ENCODE measurements at places on chromosomes 4 and X.

GRCh38 chr4:56909086-56909894 is 1.6 kb downstream of the REST start:
- no peak for DNase-seq

GRCh38 chr4:78809295-78809694 is 33.1 kb downstream of the BMP2K start:
- DNase-seq, result no peak

- DNase-seq, result peak; percentile 91
Observed at GRCh38 chr4:76546759-76547742, 112.0 kb downstream of the SHROOM3 start.

DNA sequence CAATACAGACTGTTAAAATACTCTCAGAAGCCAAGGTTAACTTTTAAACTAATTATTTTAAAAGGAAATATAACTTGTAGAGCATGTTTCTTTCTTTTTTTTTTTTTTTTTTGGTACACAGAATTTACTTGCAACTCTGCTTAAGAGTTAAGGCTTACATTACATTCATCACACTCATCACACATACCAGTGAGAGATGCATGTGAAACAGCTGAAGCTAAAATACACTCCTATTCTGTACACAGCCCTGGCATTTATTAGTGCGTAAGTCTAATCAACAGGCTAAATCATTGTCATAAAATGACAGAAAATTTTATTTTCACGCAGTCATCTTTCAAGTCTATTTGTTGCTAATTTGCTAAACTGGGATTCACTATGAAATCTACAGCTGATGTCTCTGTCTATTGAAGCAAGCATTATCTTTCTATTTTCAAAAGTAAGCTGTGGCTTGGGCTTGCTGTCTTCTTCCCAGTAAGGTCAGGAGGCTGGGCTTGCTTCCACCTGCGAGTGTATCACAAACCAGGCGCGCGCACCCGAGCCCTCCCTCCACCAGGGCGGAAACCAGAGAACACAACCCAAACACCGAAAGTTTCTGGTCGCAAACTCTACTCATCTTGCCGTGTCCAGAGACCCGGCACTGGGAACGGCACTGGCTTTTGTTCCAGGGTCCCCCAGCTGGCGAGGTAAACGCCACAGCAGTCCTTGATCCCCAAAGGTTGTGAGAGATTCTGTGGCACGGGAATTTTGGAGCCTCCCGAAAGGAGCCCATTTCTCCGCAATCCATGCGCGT is 3.9 kb downstream of the MAML3 start:
- DNase-seq, result no peak

DNA sequence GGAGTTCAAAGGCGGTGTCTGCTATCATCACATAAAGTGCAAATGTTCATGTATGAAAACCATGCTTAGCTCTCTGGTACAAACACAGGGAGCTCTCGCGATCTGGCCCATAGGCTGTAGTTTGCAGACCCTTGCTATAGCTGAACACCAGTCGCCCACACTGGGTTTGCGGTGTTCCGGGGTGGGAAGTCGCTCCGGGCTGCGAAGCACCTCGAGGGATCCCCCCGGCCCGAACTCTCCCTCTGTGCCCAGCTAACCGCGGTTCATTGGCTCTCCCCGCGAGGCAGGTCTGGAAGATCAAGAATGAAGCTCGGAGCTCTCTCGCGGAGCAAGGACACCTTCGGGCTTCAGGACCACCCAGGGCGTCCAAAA is 341 bp upstream of the PRPS2 start:
- DNase-seq, result no peak

DNA sequence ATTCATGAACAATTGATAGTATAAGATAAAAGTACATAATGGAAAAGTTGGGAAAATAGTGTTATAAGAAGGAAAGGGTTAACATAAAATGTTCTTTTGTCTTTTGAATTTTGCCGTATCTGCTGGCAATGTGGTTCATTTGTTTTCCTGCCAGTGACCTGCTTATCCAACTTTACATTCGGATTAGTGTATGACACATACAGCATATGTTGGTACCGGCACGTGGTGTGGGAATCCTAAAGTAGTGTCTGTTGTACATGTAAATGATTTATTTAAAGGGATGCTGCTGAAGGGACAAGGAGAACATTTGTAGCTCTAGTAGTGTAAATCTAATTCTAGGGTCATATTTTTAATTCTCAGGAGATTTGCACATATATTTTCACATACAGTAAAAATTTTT is 11.5 kb downstream of the RAB9A start:
- no peak for DNase-seq

DNA sequence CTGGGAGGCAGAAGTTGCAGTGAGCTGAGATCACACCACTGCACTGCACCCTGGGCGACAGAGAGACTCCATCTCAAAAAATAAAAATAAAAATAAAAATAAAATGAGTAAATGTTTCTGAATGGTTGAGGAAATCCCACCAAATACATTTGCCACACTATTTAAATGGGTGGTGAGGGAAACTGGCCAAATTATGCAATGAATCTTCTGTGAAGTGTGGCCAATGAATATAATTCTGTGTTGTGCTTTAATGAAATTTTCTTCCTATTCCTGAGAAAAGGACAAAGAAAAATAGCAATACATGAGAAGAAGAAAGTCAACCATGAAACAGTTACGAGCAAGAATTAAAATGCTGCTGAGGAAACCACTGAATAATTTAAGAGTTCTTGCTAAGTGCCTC is 69.9 kb downstream of the CAMK2D start:
- DNase-seq, result no peak

- DNase-seq, result no peak
Observed at GRCh38 chr4:1711055-1711570, 1.0 kb downstream of the SLBP start.

DNA sequence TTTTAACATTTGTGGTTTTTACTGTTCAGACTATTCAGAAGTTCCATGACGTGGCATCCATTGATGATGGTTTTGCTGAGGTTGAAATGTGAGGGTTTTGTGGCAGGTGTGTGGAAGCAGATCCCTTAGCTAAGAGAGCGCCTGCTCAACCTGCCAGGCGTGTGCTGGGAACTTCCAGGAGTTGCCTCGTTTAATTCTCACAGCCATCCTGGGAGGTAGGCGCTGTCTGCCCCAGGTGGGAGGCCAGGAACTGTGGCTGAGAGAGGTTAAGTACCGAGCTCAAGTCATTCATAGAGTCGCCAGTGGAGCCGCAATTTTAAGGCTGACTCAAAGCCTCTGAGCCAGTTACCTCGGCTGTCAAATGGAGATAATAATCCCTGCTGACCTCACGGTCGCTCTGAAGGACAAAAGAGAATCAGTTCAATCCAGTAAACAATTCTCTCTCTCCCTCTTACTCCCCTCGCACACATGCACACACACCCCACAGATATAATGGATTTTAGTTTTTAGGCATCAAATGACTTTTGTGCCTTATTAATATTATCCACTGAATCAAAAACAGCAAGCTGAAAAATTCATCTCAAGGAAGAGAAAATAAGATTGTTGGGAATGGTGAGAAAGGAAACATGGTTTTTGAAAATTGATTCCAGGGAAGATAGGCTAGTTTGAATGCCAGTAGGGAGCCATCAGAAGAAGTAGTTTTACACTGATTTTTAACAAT is 171.3 kb downstream of the PTTG2 start:
- no peak for DNase-seq

- no peak for DNase-seq
Observed at GRCh38 chr4:3871181-3871852, 105.1 kb downstream of the ADRA2C start.

DNA sequence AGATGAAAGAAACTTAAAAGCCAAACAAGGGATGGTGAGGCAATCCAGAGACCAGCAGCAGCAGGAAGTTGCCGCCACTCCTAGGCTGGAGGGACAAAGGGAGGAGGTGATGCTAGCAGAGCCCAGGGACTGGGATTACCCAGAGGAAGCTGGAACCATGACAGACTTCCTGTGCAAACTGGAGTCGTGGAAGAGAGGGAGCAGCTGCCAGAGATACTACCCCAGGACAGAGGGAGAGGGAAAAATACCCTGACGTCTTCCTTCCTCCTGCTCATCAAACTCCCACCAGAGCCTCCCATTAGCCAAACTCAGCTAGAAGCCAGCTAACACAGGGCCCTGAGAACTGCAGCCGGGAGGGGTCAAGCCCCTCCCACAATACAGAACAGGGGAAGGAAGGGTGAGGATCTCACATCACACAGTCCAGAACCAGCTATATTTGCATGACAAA is 101.2 kb upstream of the KLF3 start:
- no peak for DNase-seq

GRCh38 chr4:140450352-140450751 is 22.9 kb upstream of the CLGN start:
- no peak for DNase-seq

DNA sequence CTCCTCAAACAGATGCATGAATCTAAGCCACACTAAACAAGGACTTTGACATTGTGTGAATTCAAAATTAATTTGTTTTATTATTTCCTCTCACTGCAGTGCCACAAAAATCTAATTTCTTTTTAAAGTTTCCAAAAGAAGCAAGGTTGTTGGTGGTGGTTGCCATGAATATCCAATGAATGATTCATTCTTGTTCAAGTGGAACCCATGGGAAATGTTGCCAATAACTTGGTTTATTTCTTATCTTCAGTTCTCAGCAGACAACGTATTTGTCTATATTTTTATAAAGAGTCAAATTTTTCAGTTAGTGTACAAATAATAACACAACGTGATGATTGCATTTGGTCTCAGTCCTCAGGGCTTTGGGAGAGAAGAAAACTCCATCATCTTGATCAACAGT is 309.4 kb upstream of the NOCT start:
- DNase-seq, result no peak

- DNase-seq, result no peak
Observed at GRCh38 chr4:73964862-73965611, 16.8 kb downstream of the PF4 start.

- no peak for DNase-seq
Observed at GRCh38 chrX:31670245-31670644, 598.4 kb upstream of the FTHL17 start.

DNA sequence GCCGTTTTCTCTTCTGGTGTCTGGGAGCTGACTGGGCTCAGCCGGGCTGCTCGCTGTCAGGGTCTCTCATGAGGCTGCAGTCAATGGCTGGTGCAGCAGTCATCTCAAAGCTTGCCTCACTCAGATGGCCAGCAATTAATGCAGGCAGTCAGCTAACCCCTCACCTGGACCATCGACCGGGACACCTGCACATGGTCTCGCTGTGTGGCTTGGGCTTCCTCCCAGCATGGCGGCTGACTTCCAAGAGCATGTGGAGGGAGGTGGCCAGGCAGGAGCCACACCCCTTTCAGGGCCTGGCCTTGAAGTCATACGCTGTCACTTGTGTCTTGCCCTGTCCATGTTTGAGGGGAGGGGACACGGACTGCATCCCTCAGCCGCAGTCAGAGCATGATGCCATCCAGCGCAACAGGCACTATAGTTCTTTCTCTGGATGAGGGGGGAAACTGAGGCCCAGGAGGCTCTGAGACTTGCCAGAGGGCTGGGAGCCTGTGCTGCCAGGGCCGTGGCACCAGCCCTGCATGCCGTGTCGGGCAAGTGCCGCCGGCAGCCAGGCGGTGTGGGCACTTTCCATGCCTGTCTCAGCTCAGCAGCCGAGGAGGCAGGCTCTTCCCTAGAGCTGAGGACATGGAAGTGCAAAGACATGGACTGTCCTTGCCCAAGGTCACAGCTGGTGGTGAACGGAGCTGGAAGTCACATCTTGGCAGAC is 201.8 kb downstream of the AFAP1 start:
- no peak for DNase-seq

- DNase-seq, result no peak
Observed at GRCh38 chrX:38848671-38849455, 47.6 kb downstream of the MID1IP1 start.

DNA sequence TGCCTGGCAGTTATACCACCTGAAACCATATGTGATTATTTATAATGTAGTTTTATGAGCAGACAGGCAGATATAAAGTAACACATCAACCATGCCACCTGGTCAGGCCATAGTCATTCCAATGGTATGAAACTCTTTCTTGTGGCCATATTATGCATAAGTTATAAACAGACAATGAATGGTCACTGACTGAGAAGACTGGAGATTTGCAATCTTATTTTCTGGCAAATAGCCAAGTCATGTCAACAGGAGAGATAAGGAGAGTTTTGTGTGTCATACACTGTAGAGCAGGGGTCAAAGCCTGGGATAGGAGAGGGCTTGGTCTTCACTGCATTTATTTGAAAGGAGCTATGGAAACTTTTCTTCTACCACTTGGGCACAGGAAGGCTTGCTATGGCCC is 29.5 kb downstream of the SORBS2 start:
- no peak for DNase-seq

DNA sequence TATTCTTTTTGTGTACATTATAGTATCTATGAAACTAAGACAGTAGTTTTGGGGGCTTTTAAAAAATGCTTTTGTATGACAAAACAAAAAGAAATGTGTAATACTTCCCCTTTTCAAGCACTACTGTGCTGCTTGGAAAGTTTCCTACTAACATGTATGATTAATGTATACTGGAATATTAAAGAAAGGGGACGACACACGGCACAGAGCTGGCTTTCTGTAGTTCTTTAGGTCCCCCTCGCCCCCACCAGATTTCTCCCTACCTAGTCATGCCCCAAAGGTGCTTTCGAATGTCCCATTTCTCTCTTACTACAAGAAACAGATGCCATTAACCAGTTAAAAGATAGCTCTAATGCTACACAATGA is 1.6 kb upstream of the AP1S2 start:
- no peak for DNase-seq

GRCh38 chr4:89836031-89836745 is 773 bp downstream of the SNCA start:
- no peak for DNase-seq

GRCh38 chrX:40947276-40947675 is 138.0 kb upstream of the USP9X start:
- DNase-seq, result no peak

GRCh38 chr4:66629927-66630326 is 915.4 kb downstream of the CENPC start:
- DNase-seq, result no peak

- no peak for DNase-seq
Observed at GRCh38 chrX:155767876-155768769, 113.0 kb upstream of the VAMP7 start.

DNA sequence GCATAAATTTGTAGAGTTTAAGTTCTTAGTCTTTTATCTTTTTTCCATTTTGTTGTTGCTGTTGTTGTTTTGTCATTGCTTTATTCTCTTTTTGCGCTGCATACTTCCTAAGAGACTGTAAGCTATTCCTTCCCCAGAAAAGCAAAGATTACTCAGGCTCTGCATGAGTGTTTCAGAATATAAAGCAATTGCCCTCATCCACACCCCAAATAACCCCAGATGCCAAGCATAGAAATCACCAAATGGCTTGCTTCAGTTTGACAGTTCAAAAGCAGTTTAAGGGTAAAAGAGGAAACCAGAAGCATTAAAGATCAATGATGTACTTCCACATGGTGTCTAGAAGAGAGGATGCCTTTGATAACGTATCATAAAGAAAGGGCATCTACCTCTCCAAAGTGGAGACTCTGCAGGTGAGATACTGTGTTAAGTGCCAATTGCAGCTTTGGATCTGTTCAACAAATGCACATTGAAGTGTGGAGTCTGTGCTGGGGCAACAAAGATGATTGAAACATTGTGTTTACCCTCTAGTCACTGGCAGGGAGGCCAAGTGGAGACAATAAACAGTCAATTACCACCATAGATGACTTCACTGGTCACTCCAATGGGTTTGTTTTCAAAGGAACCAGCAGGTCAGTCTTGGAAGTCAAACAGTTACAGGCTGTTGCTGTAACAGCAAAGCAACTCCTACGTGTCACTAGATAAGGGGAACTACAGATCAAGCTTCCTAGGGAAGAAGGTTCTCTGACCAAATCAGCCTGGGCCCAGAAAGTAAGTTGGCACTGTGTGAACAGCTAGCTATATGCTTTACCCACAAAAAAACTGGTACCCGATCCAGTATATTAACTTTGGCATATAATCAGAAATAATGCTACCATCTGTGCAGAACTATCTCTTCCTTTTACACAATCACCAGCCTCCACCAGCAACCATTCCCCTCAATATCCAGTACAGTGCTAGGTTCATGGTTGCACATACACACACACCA is 40.6 kb upstream of the IL21 start:
- DNase-seq, result peak; percentile 55

Measured in epithelial cell of proximal tubule (primary cell).